ENCODE measurements at places on chromosomes 12 and 14.

- DNase-seq = no peak
These were observed 55.2 kb downstream of the SLC25A21 start for GRCh38 chr14:37116933-37117849.

DNA sequence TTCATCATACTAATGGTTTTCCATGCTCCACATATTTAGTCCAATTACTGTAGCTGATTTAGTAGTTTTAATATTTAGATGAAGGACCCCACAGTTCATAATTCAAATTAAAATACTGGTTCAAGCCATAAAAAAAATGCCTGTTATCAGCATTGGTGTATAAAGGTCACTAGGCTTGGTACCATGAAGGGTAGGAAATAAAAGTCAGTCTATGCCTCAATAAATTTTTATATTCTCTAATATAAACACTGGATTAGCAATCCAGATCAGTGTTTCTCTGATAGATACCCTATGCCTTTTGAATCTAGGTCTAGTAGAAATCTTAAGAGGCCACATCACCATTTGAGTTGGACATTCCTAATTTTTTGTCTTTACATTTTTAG, 163.2 kb upstream of the HIF1A start:
- DNase-seq = no peak

DNA sequence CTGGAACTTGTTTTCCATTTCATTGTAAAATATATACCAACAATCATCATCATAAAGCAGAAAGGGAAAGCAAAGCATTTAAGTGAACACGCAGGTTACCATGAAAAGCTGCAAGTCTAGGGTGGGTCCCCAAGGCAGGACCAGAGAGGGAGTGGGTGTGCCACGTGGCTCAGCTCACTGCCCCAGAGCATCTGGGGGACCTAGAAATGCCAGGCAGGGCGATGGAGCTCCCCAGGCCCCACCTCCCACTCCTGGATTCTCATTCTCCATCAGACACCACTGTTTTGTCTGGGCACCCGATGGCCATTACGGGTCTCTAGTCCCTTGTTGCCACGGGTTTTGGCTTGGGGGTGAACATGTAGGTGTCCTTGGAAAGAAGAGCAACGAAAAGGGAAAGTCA, 34.7 kb downstream of the BCL11B start:
- no peak for DNase-seq

DNA sequence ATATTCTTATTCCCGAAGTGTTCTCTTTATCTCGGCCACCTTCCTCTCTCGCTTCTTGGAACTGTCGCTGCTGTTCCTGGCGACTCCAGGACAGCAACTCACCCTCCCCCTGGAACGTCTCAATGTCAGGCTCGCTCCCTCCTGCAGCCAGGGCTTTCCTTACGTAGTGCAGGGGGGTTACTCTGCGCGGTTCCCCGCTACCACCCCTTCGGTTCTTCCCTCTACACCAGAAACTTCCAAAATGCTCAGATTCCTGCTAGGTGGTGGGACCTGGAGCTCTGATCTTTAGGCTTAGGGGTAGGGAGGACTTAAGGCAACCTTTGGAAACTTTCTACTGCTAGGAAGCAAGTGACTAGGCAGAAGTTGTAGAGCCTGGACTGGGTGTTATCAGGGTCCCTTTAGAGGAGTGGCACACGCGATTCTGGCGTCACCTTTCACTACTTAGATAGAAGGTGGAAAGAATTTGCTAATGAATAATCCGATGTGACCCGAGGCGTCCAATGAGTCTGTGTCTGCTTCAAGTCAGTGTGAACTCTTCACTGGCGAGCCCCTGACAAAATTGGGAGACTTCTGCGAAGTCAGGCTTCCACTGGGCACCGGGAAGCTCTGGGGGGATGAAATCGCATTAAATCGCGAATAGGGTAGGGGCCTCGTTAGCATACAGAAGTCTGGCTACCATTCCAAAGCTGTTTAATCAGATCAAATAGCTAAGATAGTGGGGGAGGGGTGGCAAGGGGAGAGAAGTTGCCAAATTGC, 900 bp upstream of the DPF3 start:
- DNase-seq = no peak

DNA sequence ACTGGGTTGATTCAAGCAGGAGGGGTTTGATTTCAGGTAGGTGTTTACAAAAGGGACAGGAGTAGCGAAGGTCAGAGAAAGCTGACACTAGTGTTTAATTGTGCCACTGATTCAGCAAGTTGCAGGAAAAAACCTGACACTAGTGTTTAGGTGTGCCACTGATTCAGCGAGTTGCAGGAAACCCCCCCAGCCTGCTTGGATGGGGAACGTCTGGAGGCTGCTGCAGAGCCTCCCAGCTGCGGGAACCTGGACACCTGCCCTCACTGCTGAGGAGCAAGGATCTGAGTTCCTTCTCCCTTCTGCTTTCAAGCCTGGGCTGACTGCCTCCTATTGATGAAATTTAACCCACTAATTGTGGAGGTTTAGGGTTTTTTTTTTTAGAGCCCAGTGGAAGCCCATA, 84.2 kb downstream of the AVPR1A start:
- DNase-seq = no peak

- no peak for DNase-seq
These were observed 160.0 kb downstream of the TPH2 start for GRCh38 chr12:72098622-72099021.

- no peak for DNase-seq
These were observed 719.3 kb upstream of the TBX3 start for GRCh38 chr12:115403253-115403652.

DNA sequence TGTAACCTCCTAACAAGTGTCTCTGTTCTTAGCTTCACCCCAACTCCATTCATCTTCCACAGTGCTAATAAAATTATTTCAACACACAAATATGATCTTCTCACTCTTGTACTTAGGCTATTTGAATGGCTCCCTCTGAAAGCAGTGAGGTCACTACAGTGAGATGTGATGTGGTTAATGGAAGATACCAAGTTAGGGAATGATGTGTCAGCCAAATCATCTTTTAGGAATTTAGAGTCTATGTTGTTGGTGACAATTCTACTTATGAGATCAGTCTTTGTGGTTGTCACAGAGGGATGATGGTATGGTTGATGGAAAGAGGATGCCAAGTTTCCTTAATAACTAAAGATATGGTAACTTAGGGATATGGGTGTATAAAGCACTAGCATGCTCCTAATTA, 57.6 kb downstream of the POLR3B start:
- no peak for DNase-seq

- DNase-seq = no peak
These were observed 134.3 kb downstream of the PLXNC1 start for GRCh38 chr12:94282675-94283074.

DNA sequence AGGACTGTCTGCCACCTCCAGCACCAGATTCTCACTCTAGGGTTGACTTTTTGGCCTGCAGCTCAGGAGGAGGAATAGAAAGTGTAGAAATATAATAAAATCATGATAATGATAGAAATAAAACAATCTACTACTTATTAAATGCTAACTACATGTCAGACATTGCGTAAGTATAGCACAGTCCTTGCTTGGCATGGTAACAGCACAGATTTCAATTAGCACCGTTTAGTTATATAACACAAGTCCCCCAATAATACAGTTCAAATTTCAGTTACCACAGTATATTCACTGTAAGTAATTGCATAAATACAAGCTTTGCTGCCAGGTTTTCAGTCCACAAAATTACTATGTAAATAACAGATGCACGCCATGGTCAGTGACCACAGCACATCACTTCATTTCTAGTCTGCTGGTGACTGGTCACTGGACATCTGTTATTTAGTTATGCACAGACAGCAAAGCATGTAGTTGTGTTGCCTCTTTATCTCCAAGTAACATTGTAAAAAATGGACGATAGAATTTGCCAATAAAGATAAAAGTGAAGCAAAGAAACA, 6.5 kb upstream of the GLT8D2 start:
- DNase-seq = no peak

GRCh38 chr12:115402443-115403180, 718.6 kb upstream of the TBX3 start:
- no peak for DNase-seq

DNA sequence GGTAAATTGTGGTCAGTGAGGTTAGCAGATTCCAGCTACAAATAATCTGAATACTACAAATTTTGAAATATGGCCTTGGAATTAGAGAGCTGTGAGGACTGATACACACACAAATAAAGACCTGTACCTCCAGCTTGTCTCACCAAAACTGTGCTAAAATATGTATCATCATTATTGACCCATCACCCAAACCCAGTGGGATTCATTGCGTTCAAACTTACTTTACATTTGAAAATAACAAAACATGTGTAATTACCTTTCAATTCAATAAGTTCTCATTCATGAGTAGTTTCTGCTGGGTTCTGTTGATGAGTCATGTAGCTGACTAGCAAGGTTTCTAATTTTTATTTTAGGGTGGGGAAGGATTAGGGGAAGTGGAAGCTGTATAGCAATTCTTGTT, 170.9 kb downstream of the MSRB3 start:
- no peak for DNase-seq

- no peak for DNase-seq
These were observed 136.7 kb upstream of the FBXO33 start for GRCh38 chr14:39568809-39569538.

- no peak for DNase-seq
These were observed 37.6 kb downstream of the SPTSSA start for GRCh38 chr14:34424488-34424887.

DNA sequence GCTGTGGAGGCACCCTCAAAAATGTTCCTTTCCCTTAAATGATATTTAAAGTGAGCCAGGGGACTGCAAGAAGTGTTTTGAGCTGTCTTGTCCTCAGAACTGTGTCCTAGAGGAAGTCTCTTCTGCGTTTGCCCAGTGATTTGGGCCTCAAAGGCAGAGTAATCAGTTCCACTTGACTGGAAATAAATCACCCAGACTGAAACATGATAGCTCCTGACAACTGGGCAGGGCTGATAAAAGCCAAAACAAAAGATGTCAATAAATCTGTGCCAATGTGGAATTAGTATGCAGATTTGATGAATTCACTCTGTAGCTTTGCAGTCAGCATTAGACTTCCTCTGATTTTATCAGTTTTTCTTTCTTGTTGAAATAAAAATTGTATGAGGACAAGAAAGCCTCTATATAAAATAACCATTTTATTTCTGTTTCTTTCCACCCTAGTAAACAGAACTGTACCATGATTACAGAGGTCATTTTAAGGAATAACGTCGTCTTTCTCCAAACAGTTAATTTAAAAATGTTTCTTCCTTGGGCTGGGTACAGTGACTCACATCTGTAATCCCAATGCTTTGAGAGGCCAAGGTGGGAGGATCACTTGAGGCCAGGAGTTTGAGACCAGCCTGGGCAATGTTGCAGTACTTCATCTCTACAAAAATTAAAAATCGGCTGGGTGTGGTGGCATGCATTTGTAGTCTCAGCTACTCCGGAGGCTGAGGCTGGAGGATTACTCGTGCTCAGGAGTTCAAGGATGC, 180.8 kb downstream of the ERC1 start:
- no peak for DNase-seq

GRCh38 chr12:52590021-52590420, 11.2 kb downstream of the KRT72 start:
- no peak for DNase-seq

- no peak for DNase-seq
These were observed 32.6 kb downstream of the DDX11 start for GRCh38 chr12:31106101-31106803.

- DNase-seq = no peak
These were observed 6.2 kb downstream of the APAF1 start for GRCh38 chr12:98651328-98651727.

DNA sequence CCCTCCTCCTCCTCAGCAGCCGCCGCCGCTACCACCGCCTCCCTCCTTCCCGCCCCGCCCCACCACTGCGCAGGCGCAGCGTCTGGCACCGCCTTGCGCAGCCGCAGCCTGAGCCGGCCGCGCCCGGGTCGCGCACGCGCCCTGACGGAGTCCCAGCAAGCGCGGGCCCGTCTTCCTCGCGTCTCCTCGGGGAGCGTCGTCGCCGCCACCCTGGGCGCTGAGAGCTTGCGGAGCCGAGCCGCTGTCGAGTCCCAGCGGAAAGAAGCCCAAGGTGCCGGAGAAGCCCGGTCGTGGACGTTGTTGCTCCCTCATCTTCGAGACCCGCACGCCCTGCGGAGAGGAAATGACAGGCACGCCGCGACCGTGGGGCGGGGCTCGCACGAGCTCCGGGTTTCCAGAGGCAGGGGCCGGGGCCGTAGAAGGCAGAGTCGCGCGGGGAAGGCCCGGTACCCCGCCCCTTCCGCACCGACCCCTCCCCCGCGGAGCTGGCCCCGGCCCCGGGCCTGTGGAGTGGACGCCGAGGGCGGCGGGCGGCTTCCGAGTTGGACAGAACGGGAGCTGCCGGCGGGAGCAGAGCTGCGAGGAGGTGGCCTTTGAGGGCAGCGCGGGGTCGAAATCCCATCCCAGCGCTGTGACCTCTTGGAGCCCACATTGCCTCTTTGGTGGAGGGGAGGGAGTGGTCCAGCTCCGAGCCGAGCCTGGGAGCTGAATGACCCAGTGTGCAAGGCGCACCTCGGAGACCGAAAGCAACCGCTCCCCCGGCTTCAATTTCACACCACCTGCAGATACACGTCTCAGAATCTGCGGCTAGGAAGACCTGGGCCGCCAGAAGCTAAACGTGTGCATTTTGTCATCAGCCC, 469 bp upstream of the RAB35 start:
- peak; percentile 86 for DNase-seq

DNA sequence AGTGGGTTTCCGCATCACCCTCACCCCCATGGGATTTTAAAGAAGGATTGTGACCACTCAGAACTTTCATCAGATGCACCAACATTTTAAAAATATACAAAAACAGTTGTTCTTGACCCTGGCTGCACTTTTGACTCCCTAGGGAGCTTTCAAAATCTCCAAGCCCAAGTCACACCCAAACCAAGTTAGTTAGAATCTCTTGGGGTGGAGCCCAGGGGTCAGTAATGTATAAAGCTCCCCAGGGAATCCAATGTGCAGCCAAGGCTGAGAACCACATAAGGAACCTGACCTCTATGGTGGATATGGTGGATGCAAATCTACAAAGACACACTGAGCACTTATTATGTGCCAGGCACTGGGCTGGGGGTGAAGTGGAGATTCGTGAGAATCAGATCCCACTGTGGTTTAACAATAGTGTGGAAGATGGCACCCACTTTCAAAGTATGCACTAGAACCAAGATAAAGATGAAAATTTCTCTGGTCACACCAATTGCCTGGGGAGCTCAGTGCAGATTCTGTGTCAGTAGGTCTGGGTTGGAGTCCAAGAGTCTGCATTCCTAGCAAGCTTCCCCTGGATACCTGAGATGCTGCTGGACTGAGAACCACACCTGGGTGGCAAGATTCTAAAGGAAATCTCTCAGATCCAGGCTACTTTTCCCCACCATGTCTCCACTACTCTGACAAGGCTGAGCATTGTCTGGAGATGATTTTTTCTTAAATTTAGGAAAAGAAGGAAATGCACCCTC, 18.9 kb upstream of the CMKLR1 start:
- no peak for DNase-seq

- DNase-seq = no peak
These were observed 533.7 kb upstream of the SEL1L start for GRCh38 chr14:82067221-82067875.

- no peak for DNase-seq
These were observed 457.7 kb upstream of the PDE3A start for GRCh38 chr12:19910681-19911080.

DNA sequence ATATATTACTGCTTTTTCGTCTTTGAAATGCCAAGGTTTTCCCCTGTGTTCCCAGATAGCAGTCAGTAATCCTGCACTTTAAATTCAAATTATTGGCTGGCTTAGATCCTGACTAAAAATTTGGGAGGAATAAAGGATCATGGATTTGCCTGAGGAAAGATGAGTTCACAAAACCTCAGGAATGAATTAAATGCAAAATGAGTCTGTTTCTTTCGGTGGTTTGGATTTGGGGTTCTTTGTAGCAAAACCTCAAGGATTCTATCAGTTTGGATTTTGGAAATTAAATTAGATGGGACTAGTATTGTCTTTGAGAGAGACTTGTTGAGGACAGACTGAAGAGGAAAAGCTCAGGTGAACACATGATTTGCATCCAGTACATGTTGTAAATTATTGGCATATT, 36.1 kb downstream of the PPFIBP1 start:
- no peak for DNase-seq

All from hippocampal formation (tissue), 2 donors.